Naive B cell (primary cell): ENCODE measurements at places on chromosomes 7 and 10. TPM values are rescaled to one million over a fixed set of nuclear protein-coding genes. Genes with fewer than 3 reads are reported as not detected.

CCDC6 gene
- polyA plus RNA-seq, result 10.0 TPM

CHRM2 gene
- polyA plus RNA-seq, result not detected

SPDYE16 gene
- polyA plus RNA-seq, result 0.08 TPM

MRLN gene
- not detected for polyA plus RNA-seq

DNA sequence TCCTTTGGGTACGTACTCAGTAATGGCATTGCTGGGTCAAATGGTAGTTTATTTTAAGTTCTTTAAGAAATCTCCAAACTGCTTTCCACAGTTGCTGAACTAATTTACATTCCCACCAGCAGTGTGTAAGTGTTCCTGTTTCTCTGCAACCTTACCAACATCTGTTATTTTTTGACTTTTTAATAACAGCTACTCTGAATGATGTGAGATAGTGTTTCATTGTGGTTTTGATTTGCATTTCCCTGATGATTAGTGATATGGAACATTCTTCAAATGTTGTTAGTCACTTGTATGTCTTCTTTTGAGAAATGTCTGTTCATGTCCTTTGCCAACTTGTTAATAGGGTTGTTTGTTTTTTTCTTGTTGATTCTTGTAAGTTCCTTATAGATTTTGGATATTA, 558.9 kb downstream of the SH2D4B start:
- no peak for DNase-seq

GRCh38 chr7:123929107-123929506, 4.1 kb downstream of the SPAM1 start:
- DNase-seq, result no peak

DNA sequence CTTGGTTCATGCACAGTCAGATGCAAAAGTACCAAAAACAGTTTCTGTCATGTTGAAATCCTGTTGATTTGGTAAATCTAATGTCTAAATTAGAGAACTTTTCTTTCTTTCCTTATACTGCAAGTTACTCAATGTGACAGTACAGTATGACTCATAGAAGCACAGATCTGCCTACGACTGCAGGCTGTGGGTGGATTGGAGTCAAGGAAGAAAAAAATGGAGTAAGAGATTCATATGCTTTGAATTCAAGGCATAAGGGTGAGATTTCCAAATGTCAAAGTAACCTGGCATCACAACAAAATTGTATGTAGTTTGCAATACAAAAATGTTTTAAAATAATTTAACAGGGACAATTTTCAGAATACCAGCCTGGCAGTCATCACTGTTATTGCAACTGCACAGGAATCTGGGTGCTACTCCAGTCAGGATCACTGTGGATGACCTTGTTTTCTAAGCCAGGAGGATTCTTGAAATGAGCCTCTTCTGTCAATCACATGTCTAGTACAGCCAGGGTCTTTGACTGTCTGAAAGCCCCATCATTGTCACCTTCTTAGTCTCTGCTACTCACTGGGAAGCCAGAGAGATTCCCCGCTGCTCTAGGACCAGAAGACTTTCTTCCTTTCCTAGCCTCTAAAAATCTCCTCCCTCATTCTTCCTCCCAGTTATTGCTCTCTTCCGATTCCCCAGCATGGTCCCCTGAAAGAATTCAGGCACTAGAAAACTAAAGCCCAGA, 83.6 kb downstream of the CD36 start:
- no peak for DNase-seq

DNA sequence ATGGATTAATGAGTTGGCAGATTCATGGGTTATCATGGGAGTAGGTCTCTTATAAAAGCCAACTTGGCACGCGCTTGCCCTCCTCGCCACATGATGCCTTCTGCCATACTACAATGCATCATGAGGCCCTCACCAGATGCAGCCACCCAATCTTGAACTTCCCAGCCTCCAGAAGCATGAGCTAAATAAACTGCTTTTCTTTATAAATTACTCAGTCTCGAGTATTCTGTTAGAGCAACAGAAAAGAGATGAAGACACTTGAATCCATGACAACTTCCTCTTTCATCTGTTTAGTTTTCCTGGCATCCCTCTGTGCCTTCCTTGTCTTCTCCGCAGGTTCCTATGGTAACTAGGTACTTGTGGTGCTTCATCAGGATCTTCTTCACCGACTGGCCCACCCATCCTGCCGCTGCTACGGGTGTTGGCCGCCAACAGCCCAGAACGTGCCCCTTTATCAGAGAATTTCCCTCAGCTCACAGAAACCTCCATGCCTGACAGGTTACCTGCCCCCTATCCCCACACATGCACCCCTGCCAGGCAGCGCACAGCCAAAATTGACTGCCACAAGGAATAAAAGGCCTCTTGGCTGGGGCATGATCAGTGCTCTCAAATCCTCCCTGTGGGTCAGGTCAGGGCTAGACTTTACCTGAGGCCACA, 28.0 kb upstream of the PPIF start:
- no peak for DNase-seq
